ENCODE measurements at places on chromosomes 1 and 21. TPM values are rescaled to one million over a fixed set of nuclear protein-coding genes. Genes with fewer than 3 reads are reported as not detected.

- peak; percentile 94 for DNase-seq
Observed at GRCh38 chr1:234978397-234979295, 150.0 kb downstream of the TOMM20 start.

DNA sequence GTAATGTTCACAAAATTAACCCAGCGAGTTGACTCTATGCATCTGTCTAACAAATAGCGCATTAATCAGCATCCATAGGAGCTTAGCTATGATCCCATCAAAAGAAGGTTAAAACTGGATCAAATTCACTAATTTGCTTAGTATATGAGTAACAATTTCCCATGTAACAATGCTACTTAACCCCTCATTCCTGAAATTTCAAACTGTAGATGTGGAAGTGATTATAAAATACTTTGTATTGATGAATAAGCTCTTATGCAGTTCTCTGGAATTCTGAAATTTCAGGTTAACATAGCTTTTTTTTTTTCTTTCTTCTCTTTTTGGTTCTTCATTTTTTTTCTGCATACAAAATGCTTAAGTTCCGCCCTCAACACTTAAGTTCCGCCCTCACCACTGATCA lies 1272.7 kb downstream of the KCNT2 start:
- no peak for DNase-seq

DNA sequence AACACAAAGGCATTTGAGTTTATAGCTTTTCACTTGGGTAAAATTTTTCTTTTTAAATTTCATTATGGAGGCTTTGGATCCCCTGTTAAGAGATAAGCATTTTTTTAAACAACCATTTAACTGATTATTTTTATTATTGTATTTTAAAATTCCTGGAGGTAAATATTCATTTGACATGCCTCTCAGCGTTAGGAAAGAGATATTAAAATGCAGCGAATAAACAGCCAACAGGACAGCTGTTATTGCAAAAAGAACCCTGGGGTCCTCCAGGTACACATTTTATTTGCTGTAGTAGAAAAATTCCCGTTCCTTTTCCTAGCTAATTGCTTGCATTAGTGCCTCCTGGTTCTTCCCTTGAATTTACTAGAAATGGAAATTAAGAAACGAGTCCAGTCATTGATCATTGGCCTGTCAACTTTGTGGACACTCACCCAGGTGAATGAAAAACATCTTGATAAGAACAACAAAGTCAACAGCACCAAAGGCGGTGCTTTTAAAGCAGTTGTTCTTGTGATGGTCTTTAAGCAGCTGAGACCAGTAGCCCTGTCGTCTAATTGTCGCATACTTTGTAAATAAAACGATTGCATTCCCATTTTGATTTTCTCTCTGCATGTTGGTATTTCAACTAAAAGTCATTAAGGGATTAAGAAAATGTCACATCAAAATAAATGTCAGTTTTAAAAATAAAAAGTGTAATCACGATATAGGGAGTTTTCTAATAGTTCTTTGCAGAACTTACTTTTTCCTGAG lies 282.4 kb downstream of the GRIK1 start:
- no peak for DNase-seq

- DNase-seq: no peak
Observed at GRCh38 chr1:101005871-101006270, 19.7 kb downstream of the DPH5 start.

- no peak for DNase-seq
Observed at GRCh38 chr1:22530715-22531114, 32.6 kb upstream of the EPHA8 start.

FAM78B gene
- 2.9 TPM for total RNA-seq

GRCh38 chr1:27143401-27143800 lies 11.5 kb downstream of the SLC9A1 start:
- no peak for DNase-seq
